Inflammatory macrophage (primary cell): ENCODE measurements at places on chromosomes 3 and 15.
A peak's percentile ranks its signal among the peaks of the same experiment; 100 is the strongest.

GRCh38 chr3:189512039-189512438 lies 119.2 kb upstream of the TP63 start:
- DNase-seq = no peak

DNA sequence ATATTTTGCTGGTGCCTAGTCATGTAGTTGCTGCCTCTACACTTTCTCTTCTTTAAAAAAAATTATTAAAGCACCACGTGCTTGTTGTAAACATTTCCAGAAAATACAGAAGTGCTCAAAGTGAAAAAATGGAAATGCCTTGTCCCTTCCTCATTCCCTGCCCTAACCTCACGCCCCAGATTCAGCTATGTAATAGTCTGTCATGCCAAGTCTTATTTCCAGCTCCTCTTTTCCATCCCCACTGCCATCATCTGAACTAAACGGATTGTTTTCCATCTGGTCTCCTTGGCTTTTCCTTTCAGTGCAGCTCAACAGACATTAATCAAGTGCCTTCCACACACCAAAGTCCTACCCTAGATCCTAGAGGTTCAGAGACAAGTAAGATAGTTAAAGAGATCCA lies 15.5 kb downstream of the ZNF774 start:
- peak; percentile 88 for DNase-seq

DNA sequence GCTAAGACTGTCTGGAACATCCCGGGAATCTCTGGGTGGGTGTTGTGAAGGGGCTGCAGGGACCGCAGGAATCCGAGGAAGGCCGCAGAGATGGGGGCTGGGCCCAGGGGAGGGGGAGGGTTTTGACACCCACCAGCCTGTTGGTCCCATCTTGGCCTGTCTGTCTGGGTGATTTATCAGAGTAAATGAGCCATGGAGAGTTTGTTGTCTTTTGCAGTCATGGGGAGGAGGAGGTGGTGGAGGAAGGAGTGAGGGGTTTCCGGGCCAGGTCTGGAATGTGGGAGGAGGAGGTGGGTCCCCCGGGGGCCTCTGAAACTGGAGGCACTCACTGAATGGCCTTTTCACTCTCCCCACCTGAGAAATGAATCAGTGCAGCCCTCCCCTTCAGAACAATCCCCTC lies 11.5 kb downstream of the SEMA3F start:
- DNase-seq = no peak

GRCh38 chr3:120093119-120093910 lies 932 bp downstream of the GSK3B start:
- DNase-seq = no peak

DNA sequence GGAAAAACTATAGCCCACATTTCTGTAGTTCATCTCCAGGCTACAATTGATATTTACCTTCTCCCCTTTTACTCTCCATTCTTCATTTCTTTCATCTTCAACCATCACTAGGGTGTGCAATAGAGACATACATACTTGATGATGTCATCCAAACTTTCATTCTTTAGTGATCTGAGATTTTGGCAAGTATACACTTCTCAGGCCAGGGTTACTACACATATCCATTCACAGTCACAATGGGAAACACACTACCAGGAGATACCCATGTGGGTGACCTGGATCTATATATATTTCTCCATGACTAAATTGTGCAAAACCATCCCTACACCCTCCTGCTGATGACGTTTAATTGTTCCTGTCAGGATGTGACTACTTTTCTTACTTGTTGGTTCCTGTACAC lies 769.5 kb upstream of the DPPA4 start:
- no peak for DNase-seq
